ENCODE measurements at places on chromosomes 7 and 10.

DNA sequence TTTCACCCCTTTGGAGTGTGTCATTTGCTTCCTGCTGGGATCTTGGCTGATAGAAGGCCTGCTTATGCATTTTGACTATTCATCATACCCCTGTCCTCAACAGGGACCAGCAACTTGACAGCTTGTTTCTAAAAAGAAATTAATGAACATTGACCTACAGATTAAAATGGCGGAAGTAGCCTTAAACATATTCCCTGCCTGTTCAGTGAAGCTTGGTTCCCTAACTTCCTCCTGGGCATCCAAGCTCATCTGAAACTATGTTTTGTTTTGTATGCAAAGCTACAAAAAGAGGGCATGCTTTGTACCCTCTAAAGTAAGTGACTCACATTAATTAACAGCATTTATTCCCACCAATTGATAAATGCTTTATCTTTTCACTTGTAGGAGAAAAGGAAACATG lies 26.8 kb upstream of the CDK14 start:
- no peak for DNase-seq

- DNase-seq = peak; percentile 19
Measured at GRCh38 chr10:24744946-24745345, 21.3 kb upstream of the ARHGAP21 start.

DNA sequence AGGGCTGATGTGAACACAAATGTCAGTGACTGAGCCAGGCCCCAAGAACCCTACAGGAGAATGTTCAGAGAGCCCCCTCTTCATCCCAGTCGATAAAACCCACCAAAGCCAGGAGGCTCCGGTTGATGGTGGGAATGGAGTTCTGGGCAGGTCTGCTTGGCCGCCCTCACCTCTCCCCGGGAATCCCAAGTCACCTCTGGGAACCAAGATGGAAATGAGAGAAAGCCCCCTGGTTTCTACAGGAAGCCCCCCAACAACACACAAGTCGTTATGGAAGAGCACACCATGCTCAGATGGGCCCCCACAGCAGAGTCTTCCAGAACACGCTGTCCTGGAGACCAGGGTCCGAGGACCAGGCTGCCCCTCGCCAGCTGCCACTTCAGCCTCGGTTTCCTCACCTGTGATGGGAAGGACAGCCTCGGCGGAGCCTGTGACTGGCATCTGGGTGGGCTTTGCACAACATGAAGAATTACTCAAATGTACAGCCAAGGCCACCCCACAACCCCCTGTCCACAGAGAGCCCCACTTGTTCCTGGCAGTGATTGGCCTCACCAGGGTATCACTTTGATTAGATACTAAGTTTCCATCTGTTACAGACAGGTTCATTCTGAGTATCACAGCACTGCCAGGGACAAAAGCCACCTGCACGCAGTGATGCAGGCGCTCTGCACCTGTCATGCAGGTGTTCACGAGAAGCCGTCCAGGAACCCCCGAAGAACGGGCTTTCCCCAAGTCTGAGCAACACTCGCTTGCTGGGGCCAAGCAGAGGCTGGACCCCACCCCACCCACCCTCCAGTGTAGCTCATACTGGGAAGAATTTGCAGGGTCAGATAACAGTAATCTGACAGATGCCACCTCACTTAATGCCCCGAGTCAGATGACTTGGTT lies 57.6 kb downstream of the MKI67 start:
- no peak for DNase-seq

DNA sequence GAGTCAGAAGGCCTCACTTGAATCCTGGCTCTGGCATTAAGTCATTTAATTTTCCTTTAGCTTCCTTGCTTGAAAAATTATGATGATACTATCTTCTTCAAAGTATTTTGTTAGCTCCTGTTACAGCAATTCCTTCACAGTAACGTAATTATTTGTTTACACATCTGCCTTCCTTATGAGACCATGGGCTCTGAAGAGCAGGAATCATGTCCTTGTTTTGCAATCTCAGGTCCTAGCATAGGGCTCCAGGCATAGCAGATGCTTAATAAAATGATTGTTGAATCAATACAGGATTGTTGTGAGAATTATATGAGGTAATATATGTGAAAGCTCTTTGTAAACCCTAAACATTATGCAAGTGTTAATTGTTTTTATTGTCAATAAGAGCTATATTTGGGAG lies 25.5 kb downstream of the KLHDC10 start:
- DNase-seq = no peak

DNA sequence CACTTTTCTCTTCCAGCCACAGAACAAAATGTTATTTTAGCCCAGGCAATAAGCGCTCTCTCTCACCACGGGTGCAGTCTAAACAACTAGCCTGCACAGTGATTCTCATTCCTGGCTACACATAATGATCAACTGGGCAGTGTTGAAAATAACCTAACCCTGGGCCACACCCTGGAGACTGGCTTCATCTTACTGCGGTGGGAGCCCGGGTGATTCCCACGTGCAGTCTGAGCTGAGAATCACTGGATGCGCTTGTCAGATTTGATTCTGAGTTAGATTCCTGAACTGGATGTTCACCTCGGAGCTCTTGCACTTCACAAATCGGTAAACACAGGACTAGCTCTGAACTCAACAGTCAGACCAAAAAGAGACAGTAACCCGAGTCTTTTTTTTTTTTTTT lies 14.9 kb downstream of the ZC3HAV1 start:
- DNase-seq = no peak

DNA sequence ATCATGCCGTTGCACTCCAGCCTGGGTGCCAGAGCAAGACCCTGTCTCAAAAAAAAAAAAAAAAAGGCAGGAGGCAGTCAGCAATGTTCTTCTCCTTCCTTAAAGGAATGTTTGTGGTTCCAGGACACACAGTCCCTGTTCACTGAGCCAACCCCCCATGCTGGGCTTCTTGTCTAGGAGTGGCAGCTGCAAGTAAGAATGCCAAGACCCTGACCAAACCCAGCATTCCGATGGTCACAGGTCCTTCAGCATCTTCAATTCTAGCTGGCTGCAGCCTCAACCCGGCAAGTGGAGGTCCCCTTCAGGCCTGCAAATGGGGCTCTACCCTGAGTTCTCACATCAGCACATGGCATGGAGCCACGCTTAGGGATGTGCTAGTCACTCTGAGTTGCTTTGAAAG lies 38.2 kb upstream of the CUX1 start:
- DNase-seq = no peak

DNA sequence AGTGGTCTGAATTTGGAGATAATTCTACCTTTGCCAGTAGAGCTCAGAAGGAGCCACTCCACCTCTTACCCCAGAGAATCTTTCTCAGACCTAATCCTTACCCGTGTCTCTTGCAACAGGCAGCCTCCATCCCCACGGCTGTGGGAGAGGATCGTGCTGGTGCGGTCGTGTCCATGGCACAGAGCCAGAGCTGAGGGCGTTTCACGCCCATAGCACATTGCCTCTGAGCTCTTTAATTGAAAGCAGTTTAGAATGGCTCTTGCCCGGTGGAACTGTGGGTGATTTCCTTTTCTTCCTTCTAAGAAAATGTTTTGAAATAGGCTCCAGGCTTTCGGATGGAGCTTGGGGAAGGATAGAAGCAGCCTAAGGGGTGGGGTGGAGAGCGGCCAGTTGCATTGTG lies 41.5 kb downstream of the PRF1 start:
- peak; percentile 52 for DNase-seq

DNA sequence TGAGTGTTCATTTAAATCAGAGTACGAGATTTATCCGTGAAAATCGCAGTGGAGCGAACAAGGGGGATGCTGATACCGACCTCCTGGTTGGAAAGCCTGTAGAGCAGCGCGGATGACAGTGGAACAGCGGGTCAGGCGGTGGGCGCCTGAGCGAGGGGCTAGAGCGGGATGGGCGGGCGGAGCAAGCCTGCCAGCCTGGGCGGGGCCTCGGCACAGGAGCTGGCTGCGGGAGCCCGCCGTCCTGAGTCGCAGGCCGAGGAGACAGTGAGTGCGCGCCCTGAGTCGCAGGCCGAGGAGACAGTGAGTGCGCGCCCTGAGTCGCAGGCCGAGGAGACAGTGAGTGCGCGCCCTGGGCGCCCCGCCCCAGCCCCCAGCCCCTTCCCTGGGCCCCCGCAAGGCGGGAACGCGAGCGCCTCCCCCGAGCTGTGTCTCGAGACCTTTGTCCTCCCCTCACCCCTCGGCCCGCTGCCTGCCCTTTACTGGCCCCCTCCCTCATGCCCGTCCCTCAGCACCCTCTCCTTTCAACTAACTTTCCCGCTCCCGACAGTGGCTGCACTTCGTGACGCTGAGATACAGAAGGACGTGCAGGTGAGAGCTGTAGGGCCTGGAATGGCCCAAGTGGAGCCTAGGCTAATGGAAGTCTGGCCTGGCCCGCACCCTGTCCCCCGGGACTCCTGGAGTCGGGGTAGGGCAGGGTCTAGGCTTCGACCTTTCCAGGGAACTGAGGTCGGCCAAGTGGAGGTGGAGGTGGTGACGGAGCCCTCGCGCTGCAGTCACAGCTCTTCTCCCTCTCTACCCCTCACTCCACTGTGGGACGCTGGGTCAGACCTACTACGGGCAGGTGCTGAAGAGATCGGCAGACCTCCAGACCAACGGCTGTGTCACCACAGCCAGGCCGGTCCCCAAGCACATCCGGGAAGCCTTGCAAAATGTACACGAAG lies at the start of gene AS3MT:
TSS of gene AS3MT (plus strand) at position 213 of the 941 bp plus-strand sequence. CDS start at position 336, 123 bp downstream.
- DNase-seq = peak; percentile 46

DNA sequence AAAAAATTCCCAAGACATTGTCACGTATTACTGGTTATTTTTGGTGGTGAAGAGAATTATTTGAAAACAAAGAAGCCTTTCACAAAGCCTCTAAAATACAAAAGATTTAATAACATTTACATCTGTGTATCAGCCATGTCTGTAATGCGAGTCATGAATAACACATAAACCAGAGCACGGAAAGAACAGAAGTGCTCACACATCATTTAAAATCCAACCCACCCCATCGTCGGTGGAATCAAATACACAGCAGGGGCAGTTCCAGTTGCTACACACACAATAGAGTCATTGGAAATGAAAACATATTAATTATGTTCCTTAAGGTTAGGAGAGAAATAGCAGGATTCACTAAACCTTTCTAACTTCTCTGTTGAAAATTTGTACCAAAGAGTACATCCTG lies 1097.3 kb downstream of the KCNMA1 start:
- DNase-seq = no peak

DNA sequence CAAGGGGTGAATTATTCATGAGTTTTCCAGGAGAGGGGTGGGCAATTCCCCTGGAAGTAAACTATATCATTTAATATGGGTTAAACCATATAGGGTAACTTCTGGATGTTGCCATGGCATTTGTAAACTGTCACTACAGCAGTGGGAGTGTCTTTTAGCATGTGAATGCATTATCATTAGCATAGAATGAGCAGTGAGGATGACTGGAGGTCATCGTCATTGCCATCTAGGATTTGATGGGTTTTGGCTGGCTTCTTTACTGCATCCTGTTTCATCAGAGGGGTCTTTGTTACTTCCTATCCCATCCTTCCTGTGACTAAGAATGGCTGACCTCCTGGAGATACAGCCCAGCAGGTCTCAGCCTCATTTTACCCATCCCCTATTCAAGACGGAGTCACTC lies 139.5 kb upstream of the PRKCQ start:
- no peak for DNase-seq

DNA sequence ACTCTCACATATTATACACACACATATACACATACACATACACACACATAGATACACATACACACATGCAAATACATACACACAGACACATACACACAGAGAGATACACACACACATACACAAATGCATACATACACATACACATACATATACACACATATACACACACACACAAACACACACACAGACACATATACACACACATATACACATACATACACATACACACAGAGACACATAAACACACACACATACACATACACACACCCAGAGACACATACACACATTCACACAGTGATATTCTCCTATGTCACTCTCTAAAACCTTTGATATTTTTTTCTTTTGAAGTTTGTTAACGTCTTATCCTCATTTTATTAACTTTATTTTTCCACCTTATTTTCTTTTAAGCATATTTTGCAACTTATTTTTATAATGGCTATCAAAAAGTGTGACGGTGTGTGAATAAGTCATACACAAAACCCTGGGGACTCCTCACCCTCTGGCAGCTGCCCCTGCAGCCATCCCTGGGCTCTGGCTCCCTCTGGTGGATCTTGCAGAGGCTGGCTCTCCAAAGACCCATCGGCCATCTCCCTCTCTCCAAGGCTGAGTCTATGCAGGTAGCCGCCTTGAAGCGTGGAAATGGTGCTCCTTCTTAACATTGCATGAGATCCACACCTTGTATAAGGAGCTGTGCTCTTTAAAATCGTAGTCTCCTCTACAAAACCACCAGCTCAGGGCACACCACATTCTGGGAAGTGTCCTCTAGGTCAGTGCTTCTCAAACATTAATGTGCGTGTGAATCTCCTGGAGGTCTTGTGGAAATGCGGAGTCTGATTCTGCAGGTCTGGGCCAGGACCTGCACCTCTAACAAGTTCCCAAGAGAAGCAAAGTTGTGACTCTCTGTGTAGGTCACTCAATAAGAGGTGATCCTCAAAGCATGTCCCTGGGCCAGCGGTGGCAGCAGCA lies 4.1 kb upstream of the C10orf120 start:
- peak; percentile 77 for DNase-seq

DNA sequence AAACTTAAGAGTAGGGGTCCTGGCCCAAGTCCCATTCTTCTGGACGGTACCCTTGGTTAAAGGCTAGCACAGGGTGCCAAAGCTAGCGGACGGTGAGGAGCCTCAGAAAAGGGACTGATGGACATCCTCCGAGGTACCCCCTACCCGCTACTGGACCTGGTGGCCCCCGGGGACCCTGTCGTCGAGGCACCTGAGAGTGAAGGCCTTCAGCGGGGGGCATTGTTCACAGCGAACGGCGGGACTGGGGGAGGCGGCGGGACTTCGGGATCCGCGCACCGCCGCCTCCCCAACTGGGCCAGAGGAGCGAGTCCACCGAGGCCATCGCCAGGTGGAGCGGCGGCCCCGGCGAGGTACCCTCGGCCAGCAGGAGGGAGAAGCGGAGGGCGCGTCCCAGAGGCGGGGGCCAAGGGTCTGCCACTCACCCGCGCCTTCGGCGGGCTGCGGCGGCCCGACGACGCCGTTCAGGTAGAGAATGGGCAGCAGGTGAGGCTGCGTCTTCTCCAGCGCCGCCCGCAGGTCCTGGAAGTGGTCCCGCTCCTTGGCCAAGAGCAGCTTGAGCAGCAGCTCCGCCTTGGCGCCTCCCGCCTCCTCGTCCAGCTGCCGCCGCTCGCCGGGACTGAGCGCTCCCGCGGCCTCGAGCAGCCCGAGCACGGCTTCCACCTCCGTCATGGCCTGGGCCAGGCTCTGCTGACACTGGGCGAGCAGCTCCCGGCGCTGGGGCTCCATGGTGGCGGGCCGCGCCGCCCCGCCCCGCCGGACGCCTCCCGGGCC lies 575 bp downstream of the DLG5 start:
- peak; percentile 50 for DNase-seq

DNA sequence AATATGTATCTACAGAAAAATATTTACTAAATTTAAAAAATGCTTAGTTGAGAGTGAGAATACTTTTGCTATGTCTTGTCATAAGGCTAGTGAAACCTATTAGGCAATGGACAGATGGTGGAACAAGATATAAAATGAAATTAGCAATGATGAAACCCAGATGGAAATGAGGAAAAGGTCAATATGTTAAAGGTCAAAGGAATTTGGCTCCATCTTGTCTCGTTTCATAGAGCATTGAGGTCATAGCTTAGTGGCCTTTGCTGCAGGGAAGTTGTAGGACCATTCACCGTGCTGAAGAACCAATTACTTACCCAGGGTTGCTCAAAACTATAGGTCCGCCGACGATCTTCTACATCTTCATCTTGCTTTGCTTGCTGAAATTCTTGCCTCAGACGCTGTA lies 683.9 kb downstream of the PARD3 start:
- no peak for DNase-seq

Measured in hematopoietic multipotent progenitor cell treated with erythropoietin and hydrocortisone succinate and interleukin-3 and kit ligand, for 6 days (in vitro differentiated cells).